ENCODE measurements at places on chromosomes 5 and 9.

- peak; percentile 67 for DNase-seq
Observed at GRCh38 chr9:129632460-129632859, 6.5 kb downstream of the NTMT1 start.

DNA sequence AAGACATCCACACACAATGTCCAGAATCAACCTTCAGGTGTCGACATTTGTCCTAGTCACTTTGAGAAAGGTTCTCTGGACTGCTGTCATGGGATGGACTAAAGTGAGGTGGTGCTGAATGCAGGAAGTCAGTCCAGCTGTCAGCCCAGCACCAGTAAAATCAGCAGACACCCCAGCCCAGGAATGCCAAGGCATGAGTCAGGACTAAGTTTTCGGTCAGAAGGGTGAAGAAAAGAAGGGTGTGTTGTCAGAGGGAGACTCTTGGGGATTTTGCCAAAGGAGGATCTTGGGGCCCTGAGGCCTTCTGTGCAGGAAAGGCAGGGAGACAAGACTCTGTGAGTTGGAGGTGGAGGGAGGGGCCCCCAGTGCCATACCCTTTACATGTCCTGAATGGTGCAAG, 69.0 kb upstream of the XPA start:
- DNase-seq, result peak; percentile 83

- no peak for DNase-seq
Observed at GRCh38 chr5:9376363-9377117, 169.3 kb downstream of the SEMA5A start.

DNA sequence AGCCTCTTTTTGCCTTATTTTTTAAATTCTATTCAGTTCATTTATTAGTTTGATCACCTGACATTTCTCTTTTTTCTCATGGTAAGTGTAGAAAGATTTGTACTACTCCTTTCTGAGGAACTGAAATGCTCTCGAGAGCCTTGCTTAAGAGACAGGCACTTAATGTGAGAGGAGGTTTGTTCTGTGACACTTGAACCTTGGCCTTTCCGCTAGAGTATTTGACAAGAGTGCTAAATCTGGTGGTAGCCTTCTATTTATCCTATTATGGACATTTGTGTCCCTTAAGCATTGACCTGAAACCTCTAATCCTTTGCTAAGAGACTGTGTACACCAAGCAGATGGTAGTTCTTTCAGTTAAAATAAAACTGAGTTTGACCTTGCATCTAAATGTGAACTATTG, 805.0 kb upstream of the PTPRD start:
- DNase-seq, result no peak

GRCh38 chr5:100584069-100584468, 48.9 kb downstream of the FAM174A start:
- DNase-seq, result no peak

DNA sequence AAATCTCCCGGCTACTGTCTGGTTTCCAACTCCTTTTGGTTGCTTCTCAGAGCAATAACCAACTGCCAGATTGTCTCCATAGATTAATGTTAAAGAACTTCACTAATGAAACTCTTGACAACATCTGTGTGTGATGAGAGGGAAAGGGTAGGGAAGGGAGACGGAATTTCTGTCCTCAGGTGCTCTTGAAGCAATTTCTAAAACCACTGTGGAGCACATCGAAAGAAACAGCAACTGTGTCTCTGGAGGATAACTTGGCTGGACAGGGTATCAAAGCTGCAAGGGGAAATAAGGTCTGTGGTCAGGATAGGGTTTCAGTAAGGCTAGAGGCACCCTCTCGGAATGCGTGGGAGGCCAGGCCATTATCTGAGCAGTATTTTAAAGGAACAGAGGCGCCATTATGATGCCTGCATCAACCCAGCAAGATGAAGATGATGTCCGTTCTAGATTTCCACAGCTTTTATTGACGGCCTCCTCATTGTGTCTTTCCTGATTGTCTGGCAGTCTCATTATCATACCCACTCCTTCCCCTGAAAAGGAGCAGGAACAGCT, 76.6 kb downstream of the RORB start:
- no peak for DNase-seq

Measured in ELR (cell line).